SK-MEL-5 (cell line): ENCODE measurements at places on chromosomes 2 and 18. TPM values are rescaled to one million over a fixed set of nuclear protein-coding genes. Genes with fewer than 3 reads are reported as not detected.

- peak; percentile 44 for DNase-seq
Measured at GRCh38 chr2:181812106-181812743, 79.3 kb upstream of the ITPRID2 start.

- DNase-seq, result no peak
Measured at GRCh38 chr2:3754795-3755194, 51.4 kb downstream of the DCDC2C start.

GRCh38 chr18:57975805-57976204 lies 68.2 kb upstream of the NEDD4L start:
- no peak for DNase-seq

- DNase-seq, result no peak
Measured at GRCh38 chr2:37090019-37090477, 5.7 kb downstream of the GPATCH11 start.

DNA sequence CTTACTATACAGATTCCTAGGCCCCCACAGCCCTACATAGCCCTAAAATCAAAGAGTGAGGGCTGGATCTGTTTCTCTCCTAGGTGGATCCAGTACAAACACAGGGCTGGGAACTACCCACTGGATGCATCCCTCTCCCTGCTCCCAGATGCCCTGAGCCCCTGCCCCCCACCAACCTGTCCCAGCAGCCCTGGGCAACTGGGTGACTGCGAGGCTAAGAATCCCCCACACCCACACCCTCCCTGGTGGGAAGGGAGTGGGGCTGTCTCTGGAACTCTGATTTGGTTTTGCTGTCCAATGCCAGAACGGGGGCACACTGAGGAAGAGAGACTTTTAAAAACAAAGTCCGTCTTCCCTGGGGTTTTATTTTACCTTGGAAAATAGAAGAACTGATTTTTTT lies 113.1 kb downstream of the SMAD7 start:
- DNase-seq, result no peak

DNA sequence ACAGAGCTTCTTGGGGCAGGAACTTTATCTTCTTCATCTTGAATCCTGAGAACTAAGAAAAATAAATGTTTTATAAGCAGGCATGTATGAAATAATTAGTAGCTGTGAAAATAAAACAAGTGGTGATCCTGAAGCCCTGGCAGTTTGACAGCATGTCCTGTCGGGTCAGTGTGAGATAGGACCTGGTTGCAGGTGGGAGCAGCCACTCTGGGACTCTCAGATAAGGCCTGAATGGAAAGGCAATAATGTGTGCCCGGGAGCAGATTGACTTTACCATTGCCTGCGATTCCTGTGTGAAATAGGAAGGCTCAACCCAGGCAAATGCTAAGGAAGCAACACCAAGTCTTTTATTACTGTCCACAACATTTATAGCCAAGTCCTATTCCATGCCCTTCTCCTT lies 132.4 kb downstream of the LYPD6B start:
- no peak for DNase-seq

GRCh38 chr18:51196811-51197660 lies 445 bp downstream of the MEX3C start:
- peak; percentile 3 for DNase-seq

GRCh38 chr2:45731141-45731540 lies 79.7 kb downstream of the PRKCE start:
- no peak for DNase-seq

DNA sequence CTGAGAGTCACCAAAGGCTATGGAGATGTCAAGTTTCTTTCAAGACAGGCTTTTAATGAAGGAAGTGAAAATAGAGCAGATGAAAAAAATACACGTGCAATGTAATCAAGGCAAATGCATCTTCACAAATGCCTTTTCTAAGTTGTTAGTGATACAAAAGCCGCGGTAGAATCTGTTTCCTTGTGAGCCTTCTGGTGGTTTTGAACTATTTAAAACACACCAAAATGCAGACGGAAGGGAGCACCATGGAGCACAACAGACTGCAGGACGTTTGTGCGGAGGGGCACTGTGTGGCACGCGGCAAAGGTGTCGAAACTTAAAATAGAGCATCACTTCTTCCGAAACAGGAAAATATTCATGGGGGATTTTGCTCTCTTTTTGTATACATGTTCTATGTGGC lies 65.0 kb upstream of the BOD1L2 start:
- no peak for DNase-seq

GRCh38 chr2:70670202-70670601 lies 97.8 kb downstream of the ADD2 start:
- DNase-seq, result no peak

DNA sequence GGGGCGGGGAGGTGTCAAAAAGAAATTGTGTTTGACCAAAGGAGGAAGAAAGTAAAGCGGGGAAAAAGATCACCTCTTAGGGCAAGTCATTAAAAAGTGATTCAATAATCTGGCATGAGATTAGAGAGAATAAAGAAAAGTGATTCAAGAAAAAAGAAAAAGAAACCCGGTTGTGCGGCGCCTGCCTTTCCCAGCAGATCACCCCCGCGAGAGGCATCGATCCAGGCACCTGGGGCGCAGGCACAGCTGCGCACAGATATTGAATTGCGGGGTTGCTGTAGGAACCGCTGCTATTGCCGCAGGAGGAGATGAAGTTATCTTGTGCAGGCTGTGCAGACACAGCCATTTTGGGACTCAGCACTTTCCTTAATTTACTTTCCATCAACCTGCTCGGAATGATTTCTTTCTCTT lies 71.2 kb downstream of the PLB1 start:
- no peak for DNase-seq

DNA sequence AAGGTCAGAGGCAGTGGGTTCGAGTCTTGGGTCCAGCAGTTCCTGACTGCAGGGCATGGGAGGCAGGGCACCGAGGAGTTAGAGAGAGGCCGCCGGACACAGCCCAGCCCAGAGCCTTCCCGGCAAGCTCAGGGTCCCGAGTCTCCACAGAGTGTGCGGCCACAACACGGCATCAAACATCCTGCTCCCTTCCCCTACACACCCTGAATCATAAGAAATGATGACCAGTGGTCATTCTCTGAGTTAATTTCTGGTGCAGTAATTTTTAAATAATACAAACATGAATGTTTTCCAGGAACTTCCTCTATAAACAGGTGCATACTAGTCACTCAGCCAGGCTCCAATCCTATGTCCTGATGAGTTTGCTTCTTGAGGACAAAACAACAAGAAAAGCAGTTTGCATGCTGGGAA lies 118.0 kb downstream of the PXDN start:
- no peak for DNase-seq

- DNase-seq, result peak; percentile 47
Measured at GRCh38 chr2:207928079-207928478, 97.2 kb downstream of the PLEKHM3 start.

- no peak for DNase-seq
Measured at GRCh38 chr2:27955384-27956161, 65.0 kb downstream of the BABAM2 start.

GRCh38 chr2:102094917-102095316 lies 47.6 kb upstream of the IL1R1 start:
- DNase-seq, result no peak

- no peak for DNase-seq
Measured at GRCh38 chr2:191859681-191860080, 12.8 kb upstream of the CAVIN2 start.

DNA sequence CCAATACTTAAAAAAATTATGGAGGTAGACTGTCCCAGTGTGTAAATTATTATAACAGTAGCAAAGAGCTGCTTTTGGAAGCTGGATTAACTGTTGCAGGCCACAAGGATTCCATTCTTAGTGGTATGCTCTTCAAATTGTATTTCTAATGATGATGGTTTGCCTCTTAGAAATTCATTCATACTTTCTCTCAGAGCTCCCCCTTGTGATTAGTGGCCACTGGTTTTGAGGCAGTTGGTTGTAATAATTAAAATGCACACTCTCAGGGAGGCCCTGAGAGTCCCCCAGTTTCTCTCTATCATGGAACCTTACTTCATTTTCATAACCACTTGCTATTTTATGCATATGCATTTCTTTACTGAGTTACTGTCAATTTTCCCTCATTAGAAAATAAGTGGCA lies 122.5 kb downstream of the PLA2R1 start:
- DNase-seq, result peak; percentile 55

DNA sequence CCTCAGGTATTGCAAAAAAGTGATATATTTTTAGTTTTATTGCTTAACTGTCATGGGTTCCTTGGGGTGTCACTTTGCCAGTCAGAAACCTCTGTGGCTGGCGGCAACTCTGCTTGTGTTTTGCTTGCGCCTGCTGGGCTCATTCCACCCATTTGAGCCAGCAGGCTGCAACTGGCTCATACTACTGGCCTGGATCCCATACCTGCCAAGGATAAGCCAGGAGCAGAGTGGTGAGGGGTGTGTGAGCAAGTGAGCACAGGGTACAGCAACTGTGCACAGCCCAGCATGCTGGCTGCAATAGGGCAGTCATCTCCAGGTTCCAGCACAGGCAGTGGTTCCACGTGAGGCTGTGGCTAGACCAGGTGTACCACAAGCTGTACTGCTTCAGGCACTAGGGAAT lies 687.5 kb downstream of the NYAP2 start:
- no peak for DNase-seq

DNA sequence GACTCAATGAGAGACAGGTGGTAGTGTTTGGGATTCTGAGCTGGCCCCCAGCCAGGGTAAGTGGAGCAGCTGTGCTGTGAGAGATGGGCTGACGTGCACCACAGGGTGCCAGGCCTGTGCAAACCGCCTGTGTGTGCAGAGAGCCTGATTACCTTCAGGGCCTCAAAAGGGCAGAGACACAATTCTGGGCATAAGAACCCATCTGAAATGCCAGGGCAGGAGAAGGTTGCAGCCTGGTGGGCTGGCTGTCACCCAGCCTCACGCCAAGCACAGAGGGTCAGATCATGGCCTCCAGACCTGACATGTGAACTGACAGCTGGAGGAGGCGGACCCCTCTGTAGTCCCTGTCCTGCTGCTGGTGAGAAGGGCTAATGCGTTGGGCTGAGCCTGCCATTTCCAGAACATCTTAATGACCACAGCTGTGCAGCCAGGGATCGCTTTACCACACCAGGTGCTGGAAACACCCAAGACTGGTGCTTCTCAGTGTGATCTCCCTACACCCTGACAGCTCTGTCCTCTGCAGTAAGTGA lies 100.9 kb downstream of the ARL4C start:
- no peak for DNase-seq

- no peak for DNase-seq
Measured at GRCh38 chr2:224946895-224947294, 95.4 kb downstream of the DOCK10 start.

- DNase-seq, result no peak
Measured at GRCh38 chr2:167404627-167405284, 516.5 kb downstream of the XIRP2 start.

DNA sequence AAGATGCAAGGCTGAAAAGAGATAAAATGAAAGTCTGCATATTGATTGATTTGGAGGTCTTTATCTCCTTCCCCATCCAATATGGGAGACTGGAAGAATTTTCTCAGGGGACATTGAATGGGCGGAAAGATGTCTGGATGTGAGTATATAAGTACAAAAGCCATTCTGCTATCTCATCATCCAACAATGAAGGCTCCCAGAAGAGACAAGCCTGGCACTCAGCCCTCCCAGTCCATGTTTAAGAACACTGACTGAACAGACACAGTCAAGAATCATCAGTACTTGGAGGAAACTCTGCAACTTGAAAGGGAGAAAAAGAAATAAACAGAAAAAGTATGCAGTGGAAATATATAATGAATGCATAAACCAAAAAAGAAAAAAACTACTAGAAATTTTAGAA lies 80.9 kb downstream of the PTRHD1 start:
- DNase-seq, result no peak

DNA sequence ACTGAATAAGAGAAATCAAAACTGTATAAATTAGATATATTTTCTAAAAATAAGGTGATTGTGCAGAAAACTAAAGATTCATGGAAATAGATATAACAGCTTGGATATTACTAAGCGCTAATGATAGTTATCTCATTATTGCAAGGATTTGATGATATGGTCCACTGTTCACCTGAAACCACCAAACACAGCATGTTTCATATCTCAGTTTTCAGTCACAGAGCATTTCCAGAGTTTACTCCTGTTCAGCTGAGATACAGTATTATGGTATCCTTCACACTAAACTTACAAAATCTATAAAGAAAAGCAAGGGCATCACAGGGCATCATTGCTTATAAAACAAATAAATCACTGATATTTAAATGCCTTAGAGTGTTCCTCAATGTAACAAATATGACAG lies 591.6 kb downstream of the ERBB4 start:
- DNase-seq, result no peak

DNA sequence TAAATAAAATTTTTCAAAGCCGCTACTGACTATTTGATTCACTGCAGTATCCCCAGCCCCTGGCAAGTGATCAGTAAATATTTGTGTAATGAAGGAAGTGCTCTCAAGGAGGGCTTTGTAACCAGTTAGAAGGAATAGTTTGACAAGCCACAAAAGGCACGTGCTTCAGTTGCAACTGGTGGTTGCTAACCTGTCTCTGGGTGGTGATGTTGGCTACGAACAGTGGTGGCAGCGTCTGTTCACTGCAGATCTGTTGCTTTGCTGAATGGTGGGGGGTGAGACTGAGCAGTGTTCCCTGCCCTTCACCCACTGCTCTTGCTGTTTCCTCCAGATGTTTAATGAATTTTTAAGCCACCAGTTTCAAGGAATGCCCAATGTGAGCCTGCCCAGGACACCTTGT lies 73.9 kb upstream of the SIX2 start:
- peak; percentile 7 for DNase-seq

The IL1R2 gene
- total RNA-seq, result 0.26 TPM in 1 of 2 replicates, not detected in the other

The ACMSD gene
- total RNA-seq, result not detected in 2 replicates

The PSMD1 gene
- 108 and 114 TPM in 2 replicates for total RNA-seq

The MZT2A gene
- 46.4 and 48.1 TPM in 2 replicates for total RNA-seq

The HOXD12 gene
- total RNA-seq, result 0.42 TPM in 1 of 2 replicates, not detected in the other

The CFC1 gene
- not detected in 2 replicates for total RNA-seq

The HK2 gene
- total RNA-seq, result 39.2 and 52.1 TPM in 2 replicates

The TMEM17 gene
- total RNA-seq, result 8.0 and 9.3 TPM in 2 replicates

The ALK gene
- total RNA-seq, result 3.7 and 4.8 TPM in 2 replicates

The TNFAIP6 gene
- 0.95 and 1.0 TPM in 2 replicates for total RNA-seq

The KIAA2012 gene
- total RNA-seq, result not detected in 2 replicates
